Stimulated activated CD8-positive, alpha-beta memory T cell treated with anti-CD3 and anti-CD28 coated beads, Interleukin-2, amount 100 ng/mL, for 48 hours (primary cell): ENCODE measurements at places on chromosomes 3 and 15.

- peak; percentile 53 for DNase-seq
Measured at GRCh38 chr3:48504051-48504946, at the start of gene SHISA5. SHISA5 (minus strand) TSS chr3:48504174; CDS start chr3:48504094, 80 bp downstream.

DNA sequence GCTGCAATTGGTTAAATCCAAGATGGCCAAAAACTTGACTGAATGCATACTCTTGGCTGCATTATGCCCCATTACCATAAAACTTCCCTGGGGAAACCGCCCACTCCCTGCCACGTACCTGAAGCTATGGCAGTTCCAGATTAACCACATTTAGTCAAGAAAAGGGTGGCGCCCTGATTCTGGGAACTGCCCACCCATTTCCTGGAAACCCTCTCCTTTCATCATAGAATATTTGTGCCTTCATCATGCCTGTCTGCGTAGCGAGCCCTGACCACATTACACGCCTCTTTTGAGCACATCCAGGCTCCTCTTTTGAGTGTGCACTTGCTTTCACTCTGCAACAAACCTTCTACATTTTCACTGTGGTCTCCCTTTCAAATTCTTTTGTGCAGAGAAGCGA lies 5.2 kb downstream of the LINS1 start:
- DNase-seq, result peak; percentile 77

- DNase-seq, result no peak
Measured at GRCh38 chr15:28901987-28902745, 16.4 kb downstream of the APBA2 start.

- DNase-seq, result no peak
Measured at GRCh38 chr3:126962756-126963155, 20.2 kb upstream of the PLXNA1 start.

- no peak for DNase-seq
Measured at GRCh38 chr3:41574900-41575299, 375.6 kb downstream of the CTNNB1 start.
